ENCODE measurements at places on chromosomes 3 and 15.

- peak; percentile 9 for DNase-seq
These were observed 109.1 kb downstream of the NSUN3 start for GRCh38 chr3:94171954-94172353.

- peak; percentile 99 for DNase-seq
These were observed 436.0 kb upstream of the TPM1 start for GRCh38 chr15:62606376-62607113.

- DNase-seq = peak; percentile 48
These were observed 541.3 kb upstream of the KCNMB2 start for GRCh38 chr3:177994976-177995375.

- peak; percentile 16 for DNase-seq
These were observed 250.5 kb downstream of the SHQ1 start for GRCh38 chr3:72597756-72598195.

GRCh38 chr3:169865176-169865767 lies 4.5 kb downstream of the LRRC31 start:
- no peak for DNase-seq

- DNase-seq = peak; percentile 51
These were observed 307.9 kb upstream of the CBLB start for GRCh38 chr3:106176734-106177133.

- no peak for DNase-seq
These were observed 231.0 kb upstream of the CHRNA7 start for GRCh38 chr15:31799319-31799714.

- no peak for DNase-seq
These were observed 30.7 kb upstream of the CSTA start for GRCh38 chr3:122294359-122294758.

DNA sequence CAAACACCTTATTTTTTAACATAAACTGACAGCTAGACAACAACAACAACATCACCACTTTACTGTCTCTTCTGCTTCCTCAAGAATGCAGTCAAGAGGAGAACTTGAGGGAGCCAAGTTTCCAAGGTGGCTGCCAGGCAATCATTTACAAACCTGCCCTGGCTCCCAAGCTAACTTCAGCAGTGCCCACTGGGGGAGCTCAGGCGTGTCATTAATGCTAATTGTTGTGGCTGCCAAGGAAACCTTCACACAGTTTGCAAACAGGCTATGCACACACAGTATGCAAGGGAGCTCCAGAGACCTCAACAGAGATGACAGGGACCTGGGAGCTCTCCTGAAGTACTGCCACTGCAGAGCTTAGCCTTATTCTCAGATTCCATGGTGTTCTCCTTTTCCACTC lies 2.1 kb downstream of the DZIP1L start:
- no peak for DNase-seq

DNA sequence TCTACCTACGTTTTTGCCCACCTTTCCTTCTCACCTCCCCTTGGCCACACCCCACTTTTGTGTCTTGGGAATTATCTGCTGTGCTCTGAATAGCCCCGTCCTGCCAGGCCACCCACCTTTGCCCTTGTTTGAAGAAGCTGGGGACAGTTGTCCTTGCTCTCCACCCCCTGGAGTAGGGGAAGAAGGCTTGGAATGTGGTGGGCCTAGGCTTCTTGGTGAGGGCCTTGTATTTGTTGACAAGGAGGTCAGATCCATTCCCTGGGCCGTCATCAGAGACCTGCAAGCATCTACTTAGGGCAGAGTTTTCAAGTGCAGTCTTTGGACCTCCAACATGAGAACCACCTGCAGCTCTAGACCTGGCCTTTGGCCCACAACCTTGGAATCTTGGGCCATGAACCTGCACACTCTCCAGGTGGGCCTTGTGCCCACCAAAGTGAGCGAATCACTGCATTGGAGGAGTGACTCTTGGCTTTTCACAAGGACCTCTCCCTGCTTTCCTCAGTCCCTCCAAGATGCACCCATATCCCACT lies 160.6 kb downstream of the APBA2 start:
- no peak for DNase-seq

DNA sequence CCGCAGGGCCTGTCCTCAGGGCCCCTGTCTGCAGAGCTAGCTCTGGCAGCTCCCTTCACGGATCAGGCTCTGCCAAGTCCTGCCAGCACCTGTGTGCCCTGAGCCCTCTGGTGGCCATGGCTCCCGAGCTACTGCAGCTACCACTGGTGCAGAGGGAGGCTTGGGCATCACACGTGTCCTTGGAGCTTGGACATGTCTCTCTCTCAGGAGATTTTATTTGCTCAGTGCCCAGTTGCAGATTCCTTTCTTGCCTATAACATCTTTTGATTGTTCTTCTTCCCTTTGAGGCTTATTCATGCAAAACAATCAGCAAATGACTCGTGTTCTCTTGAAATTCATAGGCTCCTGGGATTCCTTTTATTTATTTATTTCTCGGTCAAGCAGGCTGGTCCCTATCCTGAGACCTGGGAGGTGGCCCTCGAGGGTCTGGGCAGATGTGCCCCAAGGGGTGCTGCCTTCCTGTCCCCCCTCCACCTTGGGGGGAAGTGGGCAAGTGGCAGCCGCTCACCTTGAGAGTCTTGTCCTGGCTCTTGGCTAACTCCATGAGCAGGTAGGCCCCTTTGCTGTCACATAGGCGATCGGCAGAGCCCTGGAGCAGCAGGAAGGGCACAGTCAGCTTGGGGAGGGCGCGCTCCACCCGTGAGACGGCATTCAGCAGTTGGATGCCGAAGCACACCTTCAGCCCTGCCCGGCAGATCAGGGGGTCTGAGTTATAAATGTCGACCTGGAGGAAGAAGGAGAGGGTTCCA lies 21.9 kb downstream of the ABTB1 start:
- no peak for DNase-seq

- DNase-seq = peak; percentile 84
These were observed 76.8 kb downstream of the TNIK start for GRCh38 chr3:171383206-171384018.

DNA sequence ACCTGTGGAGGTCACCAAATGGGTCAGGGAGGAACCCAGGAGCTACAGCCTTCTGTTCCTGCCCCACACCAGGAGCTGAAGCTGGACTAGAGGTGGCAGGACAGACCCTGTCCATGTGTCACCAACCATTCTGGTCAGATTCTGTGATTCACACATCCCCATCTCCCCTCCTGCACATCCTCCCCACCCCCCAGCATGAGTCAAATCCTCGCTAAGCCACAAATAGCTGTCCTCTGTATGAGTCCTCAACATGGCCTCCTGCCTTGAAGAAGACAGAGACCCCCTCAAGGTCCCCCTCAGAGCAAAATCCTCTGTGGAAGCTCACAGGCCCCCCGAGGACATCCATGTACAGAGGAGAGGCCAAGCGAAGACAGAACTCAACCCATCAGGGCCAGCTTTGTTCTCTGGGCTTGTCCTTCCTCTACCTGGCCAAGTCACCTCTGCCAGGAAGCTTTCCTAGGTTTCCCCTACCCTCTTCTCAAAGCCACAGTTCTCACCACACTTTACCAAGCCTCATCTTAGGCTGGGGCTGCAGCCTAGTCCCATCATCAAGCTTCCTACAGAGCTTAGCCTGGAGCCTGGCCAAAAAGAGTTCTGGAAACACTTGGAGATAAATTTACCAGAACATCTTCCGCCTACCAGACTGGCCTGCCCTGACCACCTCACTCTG lies 17.1 kb downstream of the CACNA2D2 start:
- DNase-seq = peak; percentile 13

- peak; percentile 91 for DNase-seq
These were observed 574.0 kb downstream of the NAALADL2 start for GRCh38 chr3:175433026-175433674.

DNA sequence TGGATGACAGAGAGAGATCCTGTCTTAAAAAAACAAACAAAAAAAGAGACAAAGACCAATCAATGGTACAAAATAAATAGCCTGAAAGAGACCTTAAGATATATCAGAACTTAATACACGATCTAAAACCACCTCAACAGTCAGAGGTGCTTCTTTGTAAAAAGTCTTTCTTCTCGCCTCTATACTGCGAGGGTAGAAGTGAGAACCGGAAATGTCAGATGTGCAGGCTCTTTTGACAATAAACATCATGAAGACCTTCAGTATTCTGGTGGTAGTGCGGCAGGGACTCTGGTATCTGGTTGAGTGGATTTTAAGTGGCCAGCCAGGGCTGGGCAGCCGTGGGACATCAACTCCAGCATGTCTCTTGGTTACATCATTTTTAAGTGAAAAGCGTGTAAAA lies 30.0 kb downstream of the RUBCN start:
- no peak for DNase-seq

DNA sequence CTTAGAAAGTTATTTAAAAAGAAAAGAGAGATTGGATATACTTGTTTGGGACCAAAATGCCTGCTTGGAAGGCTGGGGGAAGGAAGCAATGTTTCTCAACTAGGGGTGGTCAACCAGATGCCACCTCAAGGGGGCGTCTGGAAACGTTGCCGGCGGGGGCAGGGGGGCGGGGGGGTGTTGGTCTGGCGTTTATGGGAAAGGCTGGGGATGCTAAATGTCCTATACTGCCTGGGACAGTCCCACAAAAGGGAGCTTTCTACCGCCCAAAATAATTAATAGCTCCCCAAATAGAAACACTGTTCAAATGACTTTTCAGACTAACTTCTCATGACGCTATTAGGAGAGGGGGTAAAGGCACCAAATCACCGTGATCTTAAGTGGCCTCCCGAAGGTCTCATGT lies 2.2 kb downstream of the POLG start:
- DNase-seq = peak; percentile 13

DNA sequence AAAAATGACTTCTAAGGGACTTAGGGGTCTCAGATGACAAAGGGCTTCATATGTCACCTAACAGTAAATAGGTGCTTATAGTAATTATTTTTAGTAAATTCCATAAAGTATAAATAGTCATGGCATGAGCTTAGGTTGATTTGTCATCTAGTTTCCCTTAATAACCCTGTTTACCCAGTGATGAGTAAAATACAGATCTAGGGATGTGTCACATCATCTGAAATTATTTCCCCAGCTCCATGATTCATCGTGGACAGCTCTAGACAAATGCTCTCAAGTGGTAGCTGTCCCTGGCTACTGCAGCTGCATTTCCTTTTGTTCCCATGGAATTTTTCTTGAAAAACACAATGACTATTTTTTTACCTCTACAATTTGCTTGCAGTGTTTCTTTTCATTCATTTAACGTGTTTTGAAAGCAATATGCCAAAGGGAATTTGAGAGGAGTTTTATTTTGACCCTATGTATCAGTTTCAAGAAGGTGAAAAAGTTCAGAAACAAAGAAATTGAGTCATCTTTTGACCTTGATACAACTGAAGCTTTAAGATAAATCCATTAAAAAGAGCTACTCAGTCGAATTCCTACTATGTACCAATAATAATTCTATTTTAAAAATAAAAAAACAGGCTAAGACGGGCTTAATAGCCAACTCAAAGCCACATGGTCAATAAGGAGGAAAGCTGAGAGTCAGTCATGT lies 241.6 kb downstream of the KCNMB2 start:
- peak; percentile 10 for DNase-seq

DNA sequence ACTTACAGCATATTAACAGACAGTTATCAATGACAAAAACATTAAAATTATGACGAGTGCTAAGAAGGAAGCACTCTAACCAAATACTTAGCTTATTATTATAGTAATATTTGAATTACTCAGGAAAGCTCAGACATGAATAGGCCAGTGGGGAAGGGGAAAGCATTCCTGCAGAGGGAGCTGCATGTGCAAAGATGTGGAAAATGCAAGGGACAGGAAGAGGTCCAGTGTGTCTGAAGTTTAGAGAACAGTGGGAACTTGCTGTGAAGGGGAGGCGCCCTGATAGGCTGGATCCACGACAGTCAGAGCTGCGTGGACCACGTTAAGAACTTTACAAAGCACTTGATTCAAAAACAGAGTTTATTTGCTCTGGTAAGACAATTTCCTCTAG lies 1.2 kb upstream of the SPICE1 start:
- no peak for DNase-seq

- DNase-seq = no peak
These were observed 22.4 kb upstream of the RAB7A start for GRCh38 chr3:128703561-128703960.

GRCh38 chr3:155019575-155019974 lies 60.5 kb upstream of the MME start:
- DNase-seq = peak; percentile 78

GRCh38 chr3:194057570-194058188 lies 78.3 kb upstream of the HES1 start:
- no peak for DNase-seq

GRCh38 chr15:41789236-41789635 lies 15.0 kb downstream of the MAPKBP1 start:
- DNase-seq = peak; percentile 73

GRCh38 chr15:65945616-65946015 lies 76.3 kb downstream of the RAB11A start:
- no peak for DNase-seq

DNA sequence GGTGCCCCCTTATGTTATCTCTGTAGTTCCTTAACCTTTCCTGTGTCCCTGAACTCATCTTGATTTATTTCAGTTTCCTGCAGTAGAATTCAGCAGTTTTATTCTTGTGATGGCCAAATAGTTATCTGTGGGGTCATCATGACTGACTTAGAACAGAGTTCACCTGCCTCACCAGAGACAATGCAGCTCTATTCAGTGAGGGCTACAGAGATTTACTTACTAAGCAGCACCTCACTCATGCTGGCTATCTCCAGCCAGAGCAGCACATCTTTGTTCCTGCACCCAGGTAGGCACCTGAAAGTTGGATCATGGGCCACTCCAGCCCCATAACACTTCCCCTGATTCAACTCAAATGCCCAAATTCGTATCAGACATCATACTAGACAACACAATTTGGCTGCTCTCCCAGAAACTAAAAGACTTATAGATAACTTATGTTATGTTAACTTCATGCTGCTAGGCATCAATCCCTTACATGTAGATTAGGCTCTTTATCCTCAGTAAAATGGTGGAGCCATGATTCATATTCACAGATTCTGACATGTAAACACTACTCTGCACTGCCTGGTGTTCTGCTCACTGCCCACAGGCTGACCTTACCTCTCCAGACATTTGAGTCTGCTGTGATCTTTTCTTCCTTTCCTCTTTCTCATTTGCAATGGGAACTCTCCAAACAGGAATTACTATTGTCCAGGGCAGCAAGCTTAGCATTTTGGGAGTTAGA lies 9.3 kb upstream of the GOLGB1 start:
- DNase-seq = peak; percentile 51

GRCh38 chr15:61752001-61752400 lies 308.2 kb downstream of the VPS13C start:
- no peak for DNase-seq

GRCh38 chr15:82986442-82986780 lies 401 bp downstream of the RAMAC start:
- peak; percentile 23 for DNase-seq

DNA sequence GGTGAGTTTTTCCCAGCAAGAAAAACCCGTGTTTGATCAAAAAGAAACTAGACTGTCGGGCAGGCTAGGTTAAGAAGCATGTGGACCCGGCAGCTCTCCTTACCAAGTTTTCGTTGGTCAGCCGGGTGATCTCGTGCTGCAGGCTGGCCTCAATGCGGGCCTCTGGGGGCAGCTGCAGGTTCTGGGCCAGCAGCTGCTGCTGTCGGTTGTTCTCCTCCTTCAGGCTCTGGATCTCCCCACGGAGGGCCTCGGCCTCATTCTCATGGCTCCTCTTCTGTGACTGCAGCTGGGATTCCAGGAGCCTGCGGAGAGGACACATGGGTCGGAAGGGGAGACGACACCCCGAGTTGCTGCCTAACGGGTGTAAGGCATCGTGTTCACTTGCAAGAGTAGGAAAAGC lies 44.5 kb upstream of the MYO5C start:
- DNase-seq = no peak

- DNase-seq = peak; percentile 98
These were observed 34.5 kb downstream of the ZFAND6 start for GRCh38 chr15:80093854-80094418.
